Stimulated activated CD8-positive, alpha-beta memory T cell treated with anti-CD3 and anti-CD28 coated beads, Interleukin-15, amount 100 ng/mL, for 24 hours (primary cell): ENCODE measurements at places on chromosomes 4 and X.

DNA sequence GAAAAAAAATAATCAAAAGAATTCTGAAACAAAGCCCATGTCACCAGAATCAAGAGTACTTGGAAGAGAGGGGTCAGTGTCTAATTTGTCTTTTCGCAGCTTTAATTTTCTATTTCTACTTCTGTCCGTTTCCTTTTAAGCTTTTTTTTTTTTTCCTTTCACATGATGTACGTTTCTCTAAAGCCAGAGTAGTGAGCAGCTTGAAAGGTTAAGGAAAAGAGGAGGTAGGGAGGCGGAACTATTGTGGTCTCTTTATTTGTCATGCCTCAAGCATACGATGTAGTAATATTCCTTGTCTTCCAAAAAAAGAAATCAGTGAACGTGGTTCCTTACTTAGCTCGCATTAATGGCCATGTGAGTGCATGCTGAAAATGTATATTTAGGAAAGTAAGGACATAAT, 311.5 kb downstream of the TENM3 start:
- no peak for DNase-seq

DNA sequence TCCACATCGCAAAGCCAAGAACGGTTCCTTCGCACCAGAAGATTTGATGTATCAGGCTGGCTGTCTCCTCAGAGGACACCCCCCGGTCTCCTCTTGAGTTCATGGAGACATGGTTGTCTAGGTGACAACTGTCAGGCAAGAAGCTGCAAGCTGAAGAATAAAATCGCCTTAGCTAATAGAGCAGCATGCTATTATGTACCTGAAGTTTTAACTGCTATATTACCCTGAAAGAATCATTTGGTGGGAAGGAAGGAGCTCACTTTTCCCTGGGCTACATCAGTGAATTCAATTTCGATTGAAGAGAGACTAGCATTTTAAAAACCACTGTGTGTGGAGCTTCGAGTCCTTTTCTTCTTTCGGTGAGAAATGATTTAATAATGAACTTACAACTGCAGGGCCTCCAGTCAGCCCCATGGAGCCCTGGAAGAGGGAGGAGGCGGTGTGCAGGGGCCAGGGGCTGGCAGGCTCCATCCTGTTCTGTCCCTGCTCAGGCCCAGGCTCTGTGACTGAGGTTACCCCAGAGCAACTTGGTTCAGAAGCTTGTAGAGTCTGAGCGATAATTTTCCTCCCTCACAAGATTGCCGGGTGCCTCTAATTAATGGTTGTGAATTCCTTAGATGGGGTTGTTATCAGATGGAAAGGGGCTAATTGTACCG, 191.3 kb downstream of the MID1IP1 start:
- DNase-seq = no peak

- DNase-seq = no peak
Observed at GRCh38 chrX:13778916-13779315, 38.0 kb downstream of the GPM6B start.

- no peak for DNase-seq
Observed at GRCh38 chrX:129632443-129632842, 22.3 kb downstream of the APLN start.

DNA sequence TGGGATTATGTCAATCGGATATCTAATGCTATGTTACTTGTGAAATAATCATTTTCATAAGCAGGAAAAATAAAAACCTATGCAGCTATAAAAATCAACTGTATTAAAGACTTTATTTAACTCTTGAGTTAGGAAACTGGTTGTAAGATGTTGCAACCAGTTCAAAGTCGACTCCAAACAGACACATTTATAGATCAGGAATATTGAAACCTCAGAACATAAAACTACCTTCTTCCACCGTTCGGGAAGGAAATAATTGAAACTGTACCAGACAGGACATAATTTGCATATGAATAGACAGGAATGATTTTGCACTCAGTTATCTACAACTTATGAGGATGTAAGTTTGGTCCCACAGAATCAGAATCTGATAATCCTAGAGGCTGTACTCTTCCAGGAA, 181.8 kb upstream of the STS start:
- no peak for DNase-seq
